ENCODE measurements at places on chromosomes 1 and 21. TPM values are rescaled to one million over a fixed set of nuclear protein-coding genes. Genes with fewer than 3 reads are reported as not detected.

DNA sequence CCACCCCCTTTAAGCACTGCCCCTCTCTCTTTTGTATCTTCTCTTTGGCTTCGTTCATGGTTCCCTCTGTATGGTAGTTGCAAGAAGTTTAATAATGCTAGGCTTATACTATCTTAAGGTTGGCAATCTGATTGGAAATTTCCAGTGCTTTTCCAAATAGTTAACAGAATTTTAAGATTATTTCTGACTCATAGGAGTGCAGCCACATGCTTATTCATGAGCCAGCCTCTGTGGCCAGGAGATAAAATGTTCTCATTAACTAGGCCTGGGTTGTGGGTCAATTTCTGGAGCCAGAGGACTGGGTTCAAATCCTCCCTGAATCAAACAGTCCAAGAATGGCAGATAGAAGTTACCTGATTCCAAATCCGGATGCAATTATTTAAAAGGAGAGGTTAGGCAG, 103.1 kb downstream of the ATP6V1G3 start:
- no peak for DNase-seq

DNA sequence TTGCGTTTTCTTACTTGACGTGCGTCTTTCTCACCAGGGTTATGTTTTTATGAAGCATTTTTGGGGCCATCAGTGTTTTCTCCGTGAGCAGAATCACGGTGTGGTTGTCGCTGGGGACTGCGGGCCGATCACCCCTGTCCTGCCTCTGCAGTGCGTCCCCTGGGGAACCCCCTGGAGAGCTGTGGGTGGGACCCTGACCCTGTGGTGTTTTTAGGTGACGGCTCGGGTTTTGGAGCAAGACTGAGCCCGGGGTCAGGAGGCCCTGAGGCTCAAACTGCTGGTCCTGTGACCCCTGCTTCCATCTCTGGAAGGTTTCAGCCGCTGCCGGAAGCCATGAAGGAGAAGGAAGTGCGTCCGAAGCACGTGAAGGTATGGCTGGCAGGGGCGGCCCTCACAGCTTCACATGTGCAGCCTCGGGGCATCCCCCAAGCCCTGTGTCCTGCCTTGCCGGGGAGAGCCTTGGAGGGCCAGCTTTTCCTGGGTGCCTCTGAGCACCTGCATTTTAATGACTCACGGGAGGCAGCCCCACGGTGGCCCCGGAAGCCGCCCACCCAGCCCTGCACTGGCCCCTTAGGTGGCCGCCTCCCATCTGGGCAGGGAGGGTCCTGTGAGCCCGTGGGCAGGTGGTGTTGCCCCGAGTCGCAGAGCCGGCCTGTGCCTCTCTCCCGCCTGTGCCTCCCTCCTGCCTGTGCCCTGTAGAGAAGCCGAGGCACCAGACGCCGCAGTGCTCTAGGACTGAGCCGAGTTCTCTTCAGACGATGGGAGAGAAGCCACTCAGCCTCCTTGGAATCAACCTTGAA, 36.7 kb upstream of the DIP2A start:
- no peak for DNase-seq

GRCh38 chr1:207813946-207814345, 62.1 kb downstream of the CD46 start:
- DNase-seq = no peak

- no peak for DNase-seq
These were observed 69.1 kb upstream of the MRPS6 start for GRCh38 chr21:34004013-34004938.

DNA sequence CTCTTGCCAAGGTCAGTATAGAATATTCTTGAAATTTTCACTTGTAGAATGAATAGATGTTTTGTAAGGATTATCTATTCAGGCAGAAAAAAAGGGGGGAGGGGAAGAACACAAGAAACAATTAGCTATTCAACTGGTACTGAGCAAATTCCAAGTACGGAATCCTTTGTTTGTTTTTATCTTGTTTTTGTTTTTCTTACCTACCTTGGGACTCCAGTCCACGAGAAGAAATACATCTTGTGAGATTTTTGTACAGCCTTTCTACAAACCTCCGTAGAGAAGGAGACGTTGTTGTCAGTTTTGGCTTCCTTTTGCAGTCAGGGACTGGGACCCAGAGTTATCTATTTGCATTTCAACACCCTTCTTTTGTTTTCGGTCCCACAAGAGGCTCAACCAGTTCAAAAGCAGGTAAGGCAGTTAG, 36.0 kb downstream of the ZNF281 start:
- no peak for DNase-seq

DNA sequence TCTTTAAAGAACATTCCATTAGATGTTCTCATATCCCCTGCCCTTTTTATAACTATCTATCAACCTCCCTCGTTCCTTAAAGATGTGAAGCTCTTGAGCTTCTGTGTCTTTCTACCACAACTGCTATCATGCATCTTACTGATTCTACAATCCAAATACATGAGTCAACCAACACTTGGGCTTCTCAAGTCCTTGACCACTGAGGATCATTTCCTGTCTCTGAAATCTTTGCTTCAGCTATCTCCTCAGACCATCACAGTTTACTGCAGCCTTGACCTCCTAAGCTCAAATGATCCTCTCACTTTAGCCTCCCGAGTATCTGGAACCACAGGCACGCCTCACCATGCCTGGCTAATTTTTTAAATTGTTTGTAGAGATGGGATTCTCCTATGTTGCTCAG, 75.2 kb downstream of the FMO4 start:
- no peak for DNase-seq

DNA sequence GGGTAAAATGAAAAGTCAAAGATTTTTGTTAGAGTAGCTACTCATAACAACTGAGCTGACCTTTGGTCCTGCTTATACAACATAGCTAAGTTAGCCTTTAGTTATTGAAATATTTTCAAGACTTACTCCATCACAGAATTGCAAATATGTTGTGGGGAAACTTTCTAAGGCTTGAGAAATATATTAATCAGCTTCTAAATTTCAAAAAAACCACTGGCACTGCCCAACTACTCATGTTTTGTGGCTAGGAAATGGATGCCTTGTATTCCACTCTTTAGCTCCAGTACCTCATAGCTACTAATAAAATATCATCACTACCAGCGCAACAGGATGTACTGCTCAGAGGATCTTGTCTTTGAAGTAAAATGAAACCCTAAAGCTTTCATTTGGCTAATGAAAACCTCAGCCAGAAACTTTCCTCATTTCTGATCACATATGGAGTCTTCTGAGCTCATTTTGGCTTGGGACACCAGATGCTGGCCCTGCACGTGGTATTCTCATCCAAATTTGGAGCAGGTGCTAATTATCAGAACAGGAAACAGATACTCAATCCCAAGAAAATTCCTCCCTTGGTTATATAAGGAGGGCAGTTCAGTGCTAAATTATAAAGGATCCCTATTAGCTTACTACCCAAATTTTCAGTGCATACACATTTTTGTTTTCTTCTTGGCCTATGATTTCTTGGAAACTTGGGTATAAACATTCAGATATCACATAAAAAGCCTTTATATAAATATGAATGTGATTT, 690.7 kb downstream of the ADGRL2 start:
- DNase-seq = no peak

DNA sequence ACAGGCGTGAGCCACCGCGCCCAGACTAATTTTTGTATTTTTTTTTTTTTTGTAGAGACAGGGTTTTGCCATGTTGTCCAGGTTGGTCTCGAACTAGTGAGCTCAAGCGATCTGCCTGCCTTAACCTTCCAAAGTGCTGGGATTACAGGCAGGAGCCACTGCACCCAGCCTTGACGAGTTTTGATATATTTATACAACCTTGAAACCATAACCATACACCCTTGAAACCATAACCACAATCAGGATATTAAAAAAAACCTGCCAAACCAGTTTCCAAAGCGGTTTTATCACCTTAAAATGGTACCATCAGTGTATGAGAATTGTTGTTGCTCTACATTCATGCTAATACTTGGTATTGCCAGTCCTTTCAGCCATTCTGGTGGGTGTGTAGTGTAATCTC, 3.7 kb upstream of the PHACTR4 start:
- no peak for DNase-seq

The PRAMEF6 gene
- not detected for total RNA-seq

The URB2 gene
- total RNA-seq = 10.3 TPM

The LPAR3 gene
- not detected for total RNA-seq

The HSPA13 gene
- total RNA-seq = 6.6 TPM

The LRRC39 gene
- total RNA-seq = 2.3 TPM

The ATAD3C gene
- not detected for total RNA-seq

The AK5 gene
- not detected for total RNA-seq

Measured in Peyer's patch (tissue), 4 donors.